ENCODE measurements at places on chromosomes 2 and 18. TPM values are rescaled to one million over a fixed set of nuclear protein-coding genes. Genes with fewer than 3 reads are reported as not detected.

DNA sequence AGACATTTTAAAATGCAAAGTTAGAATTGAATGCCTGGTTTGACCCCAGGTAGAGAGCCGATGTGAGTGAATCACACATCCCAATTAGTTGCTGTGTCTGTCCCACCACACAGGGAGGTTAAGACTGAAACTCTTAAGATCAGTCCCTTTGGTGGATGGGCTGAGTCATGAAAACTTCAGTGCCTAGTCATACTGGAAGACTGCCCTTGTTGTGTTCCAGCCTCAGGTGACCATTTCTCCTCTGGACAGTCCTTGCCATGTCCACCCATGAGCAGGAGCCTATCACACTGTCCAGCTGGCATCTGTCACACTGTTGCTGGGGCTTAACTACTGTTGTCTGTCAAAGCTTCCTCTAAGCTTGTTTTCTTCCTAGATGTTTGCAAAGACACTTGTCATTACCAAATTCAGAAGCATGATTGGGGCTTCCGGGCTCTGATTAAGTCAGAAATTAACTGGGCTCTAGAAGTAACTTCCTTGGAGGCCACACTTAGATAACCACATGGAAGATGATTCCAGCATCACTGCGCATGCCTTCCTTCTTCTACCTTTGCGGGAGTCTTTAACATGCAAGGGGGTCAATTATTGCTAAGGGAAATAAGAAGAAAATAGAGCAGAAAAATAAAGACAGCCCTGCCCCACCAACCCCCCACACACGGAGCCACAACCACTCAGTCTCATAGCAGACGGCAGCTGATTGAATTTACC lies 21.3 kb downstream of the CYRIA start:
- H3K4me1 ChIP-seq: peaks cover 28% of the 10 kb centered on the region
- peaks cover 19% of the 10 kb centered on the region for H3K36me3 ChIP-seq
- no peak overlapping the region for H3K27ac ChIP-seq
- DNase-seq: no peak
- H3K4me3 ChIP-seq: no peak overlapping the region

DNA sequence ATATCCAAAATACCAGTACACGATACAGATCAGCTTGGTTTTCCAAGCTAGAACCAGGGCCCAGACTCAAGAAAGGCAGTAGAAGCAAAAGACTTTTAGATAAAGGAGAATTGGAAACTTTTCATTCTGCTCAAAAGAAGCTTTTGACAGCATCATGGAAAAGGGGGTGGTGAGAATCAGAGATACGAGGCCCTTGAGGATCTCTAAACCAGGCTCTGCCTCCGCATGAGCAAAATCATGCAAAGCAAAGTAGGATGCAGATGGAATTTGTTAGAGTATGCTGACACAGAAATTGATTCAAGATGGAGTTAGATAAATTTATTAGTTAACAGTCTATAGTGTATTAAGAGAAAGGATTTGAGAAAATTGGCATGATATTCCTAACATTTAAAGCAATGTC lies 39.8 kb downstream of the FAM98A start:
- DNase-seq: no peak
- H3K36me3 ChIP-seq: no peaks in the 10 kb centered on the region
- H3K27ac ChIP-seq: no peak overlapping the region
- H3K4me1 ChIP-seq: peaks cover 4% of the 10 kb centered on the region
- no peaks in the 10 kb centered on the region for H3K27me3 ChIP-seq

DNA sequence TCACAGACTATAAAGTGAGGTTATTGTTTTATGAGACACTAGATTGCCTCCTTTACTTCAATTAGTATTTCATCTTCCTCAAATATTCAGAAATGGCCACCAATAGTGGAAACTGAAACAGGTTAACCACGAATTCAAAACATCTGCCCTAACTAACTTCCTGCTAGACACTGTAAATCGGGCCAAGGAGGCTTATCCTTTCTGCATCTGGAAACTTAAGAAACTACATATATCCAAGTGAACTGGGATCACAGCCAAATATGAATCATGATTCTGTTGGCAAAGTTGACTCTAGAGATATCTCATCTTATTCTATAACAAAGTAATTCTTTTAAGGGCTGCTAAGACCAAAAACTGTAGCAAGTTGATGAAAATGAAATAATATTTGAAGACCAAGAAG lies 136.6 kb upstream of the ZC3H15 start:
- H3K4me1 ChIP-seq: no peaks in the 10 kb centered on the region
- H3K27ac ChIP-seq: no peak overlapping the region
- H3K27me3 ChIP-seq: no peaks in the 10 kb centered on the region
- DNase-seq: no peak
- H3K36me3 ChIP-seq: no peaks in the 10 kb centered on the region

DNA sequence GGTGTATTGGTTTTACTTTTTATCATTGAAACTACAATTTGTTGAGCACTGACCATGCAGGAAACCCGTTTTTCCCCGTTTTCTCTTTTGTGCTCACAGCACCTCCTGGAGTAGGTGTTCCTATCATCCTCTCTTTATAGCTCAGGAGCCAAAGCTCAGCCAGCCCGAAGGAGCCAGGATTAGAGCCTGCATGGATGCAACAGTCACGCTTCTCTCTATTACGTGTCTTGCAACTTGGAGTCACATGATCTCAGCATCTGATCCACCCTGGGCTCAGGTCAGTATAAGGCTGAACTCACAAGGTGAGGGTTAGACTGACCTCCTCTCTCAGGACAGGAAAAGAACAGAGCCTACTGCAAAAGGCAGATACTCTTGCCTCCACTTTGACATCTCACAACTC lies 150.5 kb downstream of the MBP start:
- H3K27ac ChIP-seq: peak overlapping the region; percentile 60
- H3K36me3 ChIP-seq: no peaks in the 10 kb centered on the region
- H3K4me1 ChIP-seq: peaks cover 5% of the 10 kb centered on the region
- no peak for DNase-seq
- no peaks in the 10 kb centered on the region for H3K27me3 ChIP-seq
- H3K4me3 ChIP-seq: no peak overlapping the region

GRCh38 chr2:163348857-163349380 lies 386.9 kb downstream of the FIGN start:
- no peaks in the 10 kb centered on the region for H3K36me3 ChIP-seq
- no peak for DNase-seq
- H3K27me3 ChIP-seq: no peaks in the 10 kb centered on the region
- H3K4me3 ChIP-seq: no peak overlapping the region
- no peak overlapping the region for H3K27ac ChIP-seq

GRCh38 chr18:79476031-79476917 lies 80.5 kb downstream of the NFATC1 start:
- no peak overlapping the region for H3K4me3 ChIP-seq
- no peaks in the 10 kb centered on the region for H3K4me1 ChIP-seq
- no peak overlapping the region for H3K27ac ChIP-seq
- no peak for DNase-seq
- no peaks in the 10 kb centered on the region for H3K27me3 ChIP-seq

DNA sequence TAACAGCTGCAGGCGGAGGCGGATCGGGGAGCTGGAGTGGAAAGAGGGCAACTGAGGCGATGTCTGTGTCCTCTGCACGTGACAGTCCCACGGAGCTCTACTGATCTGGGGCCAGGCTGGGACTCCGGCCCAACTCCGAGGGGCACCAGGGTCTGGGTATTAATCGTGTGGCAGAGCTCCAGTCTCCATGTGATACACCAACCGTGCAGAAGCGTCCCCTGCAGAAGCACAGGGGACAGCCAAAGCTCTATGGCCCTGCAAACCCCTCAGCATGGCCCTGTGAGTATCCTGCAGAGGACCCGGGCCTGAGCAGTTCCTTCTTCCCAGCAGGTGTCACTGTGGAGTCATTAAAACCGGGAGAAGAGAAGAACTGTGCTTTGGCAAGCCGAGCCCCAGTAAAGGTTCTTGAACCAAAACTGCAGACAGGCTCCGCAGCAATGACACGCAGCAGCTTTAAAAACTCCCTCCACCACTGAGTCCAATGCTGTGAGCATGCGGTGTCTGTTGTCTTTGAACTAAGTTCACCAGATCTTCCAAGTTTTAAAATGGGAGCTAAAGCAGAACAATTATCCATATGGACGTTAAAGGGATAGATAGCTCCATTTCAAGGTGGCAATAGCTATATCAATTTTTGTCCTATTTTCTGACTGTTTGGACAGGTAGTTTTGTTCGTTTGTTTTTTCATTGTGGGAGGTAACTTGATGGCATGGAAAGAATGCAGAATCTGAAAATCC lies 79.4 kb downstream of the TMEM182 start:
- H3K27me3 ChIP-seq: no peaks in the 10 kb centered on the region
- DNase-seq: no peak
- H3K36me3 ChIP-seq: no peaks in the 10 kb centered on the region
- H3K4me3 ChIP-seq: no peak overlapping the region

- no peak overlapping the region for H3K4me3 ChIP-seq
- no peaks in the 10 kb centered on the region for H3K36me3 ChIP-seq
- H3K4me1 ChIP-seq: no peaks in the 10 kb centered on the region
- DNase-seq: no peak
Measured at GRCh38 chr2:7880566-7880965, 801.3 kb upstream of the ID2 start.

DNA sequence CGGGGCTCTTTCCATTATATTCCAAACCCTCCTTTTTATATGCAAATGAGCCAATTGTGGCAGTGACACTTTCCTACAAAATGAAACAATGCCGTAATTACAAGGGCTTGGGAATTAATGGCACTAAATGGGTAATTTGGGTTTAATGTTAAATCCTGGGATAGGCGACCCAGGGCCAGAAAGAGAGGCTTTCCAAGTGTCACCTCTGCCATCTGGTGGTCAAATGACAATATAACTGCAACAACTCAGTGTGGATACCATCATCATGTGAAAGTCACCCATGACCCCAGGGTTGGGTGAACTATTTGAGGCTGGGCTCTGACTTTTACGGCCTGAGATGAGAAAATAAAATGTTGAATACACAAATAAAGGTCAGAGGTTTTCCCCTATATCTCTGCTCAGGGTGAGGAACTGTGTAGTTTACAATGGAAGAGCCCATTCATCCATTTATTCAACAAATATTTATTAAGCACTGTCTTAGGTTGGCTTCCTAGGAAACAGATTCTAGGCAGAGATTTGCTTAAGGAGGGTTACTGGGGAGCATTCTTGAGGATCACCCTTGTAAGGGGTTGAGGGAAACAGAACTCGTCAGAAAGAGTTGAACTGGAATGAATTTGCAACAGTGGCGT lies 13.6 kb upstream of the THADA start:
- no peaks in the 10 kb centered on the region for H3K36me3 ChIP-seq
- H3K27ac ChIP-seq: no peak overlapping the region
- H3K4me3 ChIP-seq: no peak overlapping the region
- peak; percentile 76 for DNase-seq
- no peaks in the 10 kb centered on the region for H3K4me1 ChIP-seq

DNA sequence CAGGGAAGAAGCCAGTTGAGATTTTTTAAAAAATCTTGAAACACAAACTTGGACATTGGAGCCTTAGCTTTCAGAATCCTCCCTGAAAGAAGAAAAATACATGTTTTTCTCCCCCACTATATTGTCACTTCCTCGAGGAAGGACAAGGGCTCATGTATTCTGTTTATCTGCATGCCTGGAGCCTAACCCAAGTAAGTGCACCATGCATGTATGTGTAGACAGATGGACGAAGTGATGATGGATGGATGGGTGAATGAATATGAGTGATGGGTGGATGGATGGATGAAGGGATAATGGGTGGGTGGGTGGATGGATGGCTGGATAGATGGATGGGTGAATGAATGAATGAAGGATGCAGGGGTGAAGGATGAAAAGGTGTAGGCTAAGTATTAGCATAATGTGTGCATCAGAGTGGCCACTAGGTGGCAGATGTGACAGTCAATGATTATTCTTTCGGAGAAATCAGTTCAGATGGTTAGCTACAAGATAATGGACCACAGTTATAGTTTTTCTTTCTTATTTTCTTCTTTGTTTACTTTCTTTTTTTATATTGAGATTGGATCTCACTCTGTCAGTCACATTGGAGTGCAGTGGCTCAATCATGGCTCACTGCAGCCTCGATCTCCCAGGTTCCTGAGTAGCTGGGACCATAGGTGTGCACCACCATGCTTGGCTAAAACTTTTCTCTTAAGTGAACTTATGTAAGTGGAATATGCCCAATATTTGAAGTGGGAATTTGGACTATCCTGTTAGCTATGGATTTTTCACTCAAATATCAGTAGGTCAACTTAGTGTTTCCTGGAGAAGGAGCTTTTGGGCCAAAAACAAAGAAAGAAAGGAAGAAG lies 18.5 kb upstream of the CCDC93 start:
- no peak overlapping the region for H3K27ac ChIP-seq
- peak; percentile 69 for DNase-seq
- H3K27me3 ChIP-seq: peaks cover 7% of the 10 kb centered on the region
- H3K4me1 ChIP-seq: no peaks in the 10 kb centered on the region

DNA sequence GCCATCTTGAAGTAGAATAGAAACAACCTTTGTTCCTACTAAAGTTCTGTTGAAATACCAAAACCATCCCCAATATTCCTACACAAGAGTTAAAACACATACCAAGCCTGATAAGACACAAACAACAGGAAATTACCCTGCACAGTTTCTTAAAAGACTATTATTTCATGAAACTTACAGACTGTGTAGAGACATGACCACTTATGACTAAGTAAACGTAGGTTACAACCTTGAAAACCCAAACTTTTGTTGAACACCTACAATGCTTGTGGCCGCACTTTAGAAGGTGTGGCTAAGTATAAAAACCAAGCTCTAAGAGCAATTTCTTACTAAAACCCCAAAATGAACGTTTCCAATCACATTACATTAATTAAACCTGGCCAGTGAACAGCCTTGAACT lies 2.0 kb downstream of the SMAD2 start:
- H3K36me3 ChIP-seq: no peaks in the 10 kb centered on the region
- H3K27ac ChIP-seq: no peak overlapping the region
- DNase-seq: no peak
- H3K4me3 ChIP-seq: no peak overlapping the region

DNA sequence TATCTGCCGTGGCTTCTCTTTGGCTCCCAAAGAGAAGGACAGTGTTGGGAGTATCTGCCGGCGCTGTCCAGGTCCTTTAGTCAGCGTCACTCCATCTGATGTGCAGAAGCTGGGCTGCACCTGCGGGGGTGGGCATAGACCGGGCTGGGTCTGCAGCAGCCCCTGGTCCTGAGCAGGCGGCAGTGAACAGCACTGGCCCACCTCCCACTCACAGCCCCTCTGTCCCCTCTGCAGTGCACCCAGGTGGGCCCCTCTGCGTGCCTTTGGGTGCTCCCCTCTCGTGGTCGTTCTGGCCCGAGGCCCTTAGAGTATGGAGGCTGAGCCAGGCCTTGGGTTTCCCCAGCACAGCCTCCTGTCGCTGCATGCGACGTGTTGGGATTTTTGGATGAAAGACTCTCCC lies 95.7 kb downstream of the USP40 start:
- no peak for DNase-seq
- H3K4me1 ChIP-seq: no peaks in the 10 kb centered on the region
- no peak overlapping the region for H3K4me3 ChIP-seq
- peaks cover 67% of the 10 kb centered on the region for H3K36me3 ChIP-seq

Gene RAB6C
- not detected for total RNA-seq

Gene ANKRD53
- 2.5 TPM for total RNA-seq

Gene C2orf92
- 20.9 TPM for total RNA-seq

Gene RAD51AP2
- total RNA-seq: not detected

Gene DNER
- total RNA-seq: not detected

Gene GPAT2
- 3.8 TPM for total RNA-seq

All from natural killer cell (primary cell).